Stimulated activated CD4-positive, alpha-beta T cell treated with anti-CD3 and anti-CD28 coated beads, Interleukin-1b, Interleukin-23, amount 100 ng/mL, for 1 hour (primary cell): ENCODE measurements at places on chromosomes 2 and 18.

- DNase-seq: no peak
Measured at GRCh38 chr2:112529757-112530156, 12.5 kb upstream of the POLR1B start.

DNA sequence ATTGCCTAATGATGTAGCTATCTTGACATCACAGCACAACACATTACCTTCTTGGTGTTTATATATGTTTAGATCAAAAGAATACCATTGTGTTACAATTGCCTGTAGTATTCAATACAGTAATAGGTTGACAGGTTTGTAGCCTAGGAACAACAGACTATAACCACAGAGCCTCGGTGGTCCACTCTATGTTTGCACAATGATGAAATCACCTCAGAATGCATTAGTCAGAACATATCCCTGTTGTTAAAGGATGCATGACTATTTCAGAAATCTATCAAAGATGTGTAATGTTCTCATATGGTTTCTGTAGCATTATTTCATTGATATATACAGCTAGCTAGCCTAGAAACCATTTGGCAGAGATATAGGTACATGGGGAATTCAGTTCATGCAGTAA is 8.9 kb downstream of the METTL5 start:
- no peak for DNase-seq

DNA sequence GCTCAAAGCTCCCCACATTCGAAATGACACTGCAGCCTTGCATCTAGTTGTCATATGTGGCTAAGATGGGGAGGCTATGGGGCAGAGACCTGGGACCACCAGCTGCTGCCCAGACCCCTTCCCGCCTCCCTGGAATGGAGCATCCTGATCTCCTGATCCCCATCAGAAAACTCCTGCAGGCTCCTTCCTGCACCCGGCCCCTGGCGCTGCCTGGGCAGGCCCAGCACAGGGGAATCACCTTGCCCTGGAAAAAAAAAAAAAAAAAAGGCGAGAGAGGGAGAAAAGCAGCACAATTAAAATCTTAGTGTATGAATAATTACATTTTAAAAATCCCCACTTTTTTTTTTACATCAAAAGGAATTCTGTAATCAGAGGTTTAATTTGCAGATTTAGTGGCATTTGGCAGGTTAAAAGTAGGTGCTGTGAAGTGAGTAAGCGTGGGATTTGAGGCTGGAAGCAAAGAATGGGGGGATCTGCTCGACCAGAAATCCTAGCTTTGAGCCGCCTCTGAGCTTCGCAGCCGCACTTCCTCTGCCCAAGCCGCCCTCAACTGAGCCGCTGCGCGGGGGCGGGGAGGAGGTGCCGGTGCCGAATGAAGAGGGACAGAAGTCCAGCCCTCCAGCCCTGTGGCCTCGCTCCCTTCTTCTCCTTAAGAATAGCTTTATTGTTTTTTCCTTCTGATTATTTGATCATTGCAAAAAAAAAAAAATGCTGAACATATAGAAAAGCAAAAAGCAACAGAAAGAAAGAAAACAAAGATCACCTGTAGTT is 30.0 kb downstream of the THNSL2 start:
- no peak for DNase-seq

GRCh38 chr2:141522702-141523101 is 608.1 kb downstream of the LRP1B start:
- no peak for DNase-seq

DNA sequence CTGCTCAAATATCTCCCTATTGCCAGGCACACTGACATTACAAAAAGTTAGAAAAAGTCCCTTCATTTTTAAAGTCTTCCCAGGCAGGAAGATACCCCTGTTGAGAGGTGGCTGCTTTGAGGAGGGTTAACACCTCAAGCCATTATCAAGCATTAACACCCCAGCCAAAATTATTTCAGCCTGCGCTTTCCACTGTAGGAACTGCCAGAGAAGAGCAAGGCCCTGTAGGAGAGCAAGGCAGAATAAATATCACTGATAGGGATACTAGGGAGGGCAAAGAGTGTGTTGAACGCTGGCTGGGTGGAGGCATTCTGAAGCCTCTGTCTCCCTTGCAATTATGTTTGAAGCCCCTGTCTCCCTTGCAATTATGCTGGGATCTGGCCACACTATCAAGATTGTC is 1020.7 kb upstream of the CELF4 start:
- no peak for DNase-seq

GRCh38 chr2:181753686-181754085 is 73.4 kb upstream of the NEUROD1 start:
- DNase-seq: no peak

GRCh38 chr2:46377666-46378560 is 80.7 kb downstream of the EPAS1 start:
- no peak for DNase-seq

- no peak for DNase-seq
Measured at GRCh38 chr2:73895473-73895872, 2.7 kb downstream of the ACTG2 start.

GRCh38 chr18:23861805-23862470 is 152.6 kb upstream of the TTC39C start:
- no peak for DNase-seq

- no peak for DNase-seq
Measured at GRCh38 chr2:69694894-69695849, 46.8 kb upstream of the ANXA4 start.

DNA sequence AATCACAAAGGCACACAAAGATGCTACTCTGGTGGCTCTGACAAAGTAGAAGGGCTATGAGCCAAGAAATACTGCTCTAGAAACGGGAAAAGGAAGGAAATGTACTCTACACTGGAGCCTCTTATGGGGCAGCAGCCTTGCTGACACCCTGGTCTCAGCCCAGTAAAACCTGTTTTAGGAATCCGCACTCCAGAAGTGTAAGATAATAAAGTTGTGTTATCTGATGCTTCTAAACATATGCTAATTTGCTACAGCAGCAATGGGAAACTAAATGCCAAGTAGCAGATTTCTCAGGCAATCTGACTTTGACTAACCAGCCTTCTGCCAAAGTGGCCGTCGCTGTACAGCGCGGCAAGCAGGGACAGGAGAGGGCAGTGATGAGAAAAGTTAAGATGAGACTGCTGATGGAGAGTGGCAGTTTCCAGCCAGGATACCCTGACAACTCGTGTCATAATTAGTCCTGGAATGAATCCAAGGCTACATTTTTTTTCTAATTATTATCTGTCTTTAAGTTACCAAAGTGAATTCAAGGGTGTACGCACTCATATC is 99.0 kb downstream of the NETO1 start:
- no peak for DNase-seq

DNA sequence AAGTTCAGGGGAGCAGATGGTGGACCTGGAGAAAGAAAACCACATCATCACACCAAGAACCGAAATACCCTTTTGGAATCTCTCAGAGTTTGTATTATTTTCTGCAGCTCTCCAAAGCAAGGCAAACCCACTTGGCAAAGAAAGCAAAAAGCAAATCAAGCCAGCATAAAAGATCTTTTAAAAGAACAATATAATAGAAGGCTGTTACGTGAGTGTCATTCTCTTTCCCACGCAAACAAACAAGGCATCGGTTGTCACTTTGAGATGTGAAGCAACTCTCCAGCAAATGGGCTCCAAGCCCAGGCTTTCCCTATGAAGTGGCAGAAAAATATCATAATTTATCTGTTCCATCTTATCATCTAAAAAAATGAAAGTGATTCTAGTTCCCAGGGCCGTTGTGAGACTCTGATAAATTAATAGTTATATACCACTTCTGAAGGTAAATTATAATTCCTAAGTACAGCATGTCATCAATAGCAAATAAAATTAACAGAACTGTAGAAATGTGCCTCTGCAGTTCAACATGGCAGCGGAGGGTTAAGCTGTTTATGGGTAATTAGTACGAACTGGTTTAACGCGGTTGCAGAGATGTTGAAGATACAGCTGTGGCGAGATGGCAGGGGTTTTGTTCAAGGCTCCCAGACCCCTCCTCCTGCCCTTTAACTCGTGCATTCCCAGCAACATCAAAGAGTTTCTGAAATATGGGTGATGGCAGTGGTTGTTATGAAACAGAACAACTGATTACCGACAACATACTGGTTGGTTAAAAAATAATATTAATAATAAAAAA is 89.2 kb downstream of the EPHA4 start:
- DNase-seq: no peak
